ENCODE measurements at places on chromosomes 11 and 22.

DNA sequence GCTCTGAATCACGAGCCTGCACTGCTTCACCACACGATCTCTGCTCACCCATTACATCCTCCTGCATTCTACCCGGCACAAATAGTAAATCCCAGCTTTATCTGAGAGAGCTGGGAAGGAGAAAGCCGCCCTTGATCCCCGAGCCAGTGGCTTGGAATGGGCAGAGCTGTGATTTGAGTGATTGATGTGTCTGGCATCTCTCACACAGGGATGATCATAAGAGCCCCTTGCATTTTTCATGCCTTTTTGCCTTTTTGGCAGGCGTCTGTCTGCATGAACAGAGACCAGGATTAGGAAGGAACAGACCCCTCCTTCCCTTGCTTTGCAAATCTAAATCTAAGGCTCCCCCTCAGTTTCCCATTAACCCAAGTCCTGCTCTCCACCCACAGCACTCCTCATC, 945.3 kb downstream of the NTM start:
- H3K4me3 ChIP-seq: no peak overlapping the region
- no peaks in the 10 kb centered on the region for H3K4me1 ChIP-seq
- H3K36me3 ChIP-seq: no peaks in the 10 kb centered on the region
- H3K27ac ChIP-seq: no peak overlapping the region

GRCh38 chr11:11531131-11531908, 90.5 kb downstream of the GALNT18 start:
- no peaks in the 10 kb centered on the region for H3K36me3 ChIP-seq
- H3K27me3 ChIP-seq: no peaks in the 10 kb centered on the region
- no peak overlapping the region for H3K27ac ChIP-seq
- H3K4me1 ChIP-seq: peaks cover 58% of the 10 kb centered on the region
- no peak overlapping the region for H3K4me3 ChIP-seq

DNA sequence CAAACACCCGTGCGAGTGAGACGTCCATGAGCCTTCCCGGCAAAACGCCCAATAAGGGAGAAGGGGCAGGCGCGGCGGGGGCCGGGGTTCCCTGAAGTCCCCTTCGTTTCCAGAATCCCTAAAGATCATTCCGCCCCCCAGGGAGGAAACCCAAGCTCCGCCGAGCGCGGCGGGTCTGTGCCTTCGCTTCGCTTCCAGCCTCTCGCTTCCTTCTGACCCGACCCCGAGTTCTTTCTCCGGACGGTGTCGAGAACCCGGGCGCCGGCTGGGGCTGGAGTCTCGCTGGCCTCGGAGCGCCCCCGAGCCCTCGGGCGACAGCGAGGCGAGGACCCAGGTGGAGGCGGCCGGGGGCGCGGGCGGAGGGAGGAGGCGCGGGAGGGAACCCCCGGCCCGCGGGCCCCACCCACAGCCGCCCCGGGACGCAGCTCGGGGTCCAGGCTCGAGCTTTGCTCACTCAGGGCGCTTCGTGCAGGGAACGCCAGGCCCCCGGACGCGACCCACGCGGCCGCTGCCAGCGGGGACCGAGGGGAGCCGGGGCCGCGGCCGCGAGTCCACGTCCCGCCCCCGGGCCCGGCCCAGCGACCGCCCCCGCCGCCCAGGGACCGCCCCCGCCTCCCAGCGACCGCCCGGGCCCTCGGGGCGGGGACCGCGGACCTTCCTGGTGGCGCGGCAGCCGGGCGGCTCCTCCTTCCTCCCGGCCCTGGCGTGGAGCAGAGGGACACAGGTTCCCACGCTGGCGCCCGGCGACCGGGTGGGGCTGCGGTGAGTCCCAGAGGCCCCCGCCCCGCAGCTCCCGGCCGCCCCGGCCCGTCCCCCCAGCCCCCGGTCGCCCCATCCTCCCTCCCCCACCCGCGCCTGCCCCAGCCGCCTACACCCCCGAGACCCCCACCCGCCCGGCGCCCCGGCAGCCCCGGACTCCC, at the start of gene PGGHG:
PGGHG (plus strand) TSS at position 649 of the 920 bp plus-strand sequence. CDS start 691 bp downstream, outside the sequence.
- peaks cover 39% of the 10 kb centered on the region for H3K27me3 ChIP-seq
- peaks cover 27% of the 10 kb centered on the region for H3K4me1 ChIP-seq
- ATAC-seq: peak; percentile 90
- peaks cover 19% of the 10 kb centered on the region for H3K36me3 ChIP-seq

DNA sequence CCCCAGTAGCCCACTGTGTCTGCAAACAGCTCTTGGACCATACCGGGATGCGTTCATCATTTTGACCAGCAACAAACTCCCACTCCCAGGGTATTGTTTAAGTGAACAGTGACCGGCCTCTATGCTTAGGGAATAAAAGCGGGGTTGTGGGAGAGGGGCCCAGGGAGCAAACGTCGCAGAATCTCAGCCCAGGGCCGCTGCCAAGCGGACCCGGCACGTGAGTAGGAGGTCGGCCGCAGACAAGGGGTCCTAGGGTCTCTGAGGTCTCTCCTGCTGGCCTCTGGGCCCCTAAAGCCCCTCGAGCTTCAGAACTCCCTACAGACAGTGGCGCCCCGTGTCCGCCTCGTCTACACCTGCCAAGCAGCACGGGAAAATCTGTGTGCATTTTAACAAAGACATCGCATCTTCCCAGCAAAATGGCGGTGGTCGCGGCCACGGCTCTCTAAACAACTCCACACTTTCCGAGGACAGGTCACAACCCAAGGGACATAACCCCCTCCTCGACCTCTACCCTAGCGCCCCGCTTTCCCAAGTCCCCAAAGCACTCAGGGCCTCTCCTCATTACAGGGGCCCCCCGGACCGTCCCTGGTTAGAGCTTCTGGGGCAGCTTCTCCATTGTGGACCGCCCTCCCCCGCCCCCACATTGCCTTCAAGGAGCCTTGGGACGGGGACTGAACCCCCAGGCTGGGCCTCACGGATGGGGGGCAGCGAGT, 3.9 kb upstream of the GCAT start:
- ATAC-seq: no peak
- peaks cover 64% of the 10 kb centered on the region for H3K4me1 ChIP-seq
- no peak overlapping the region for H3K4me3 ChIP-seq
- no peaks in the 10 kb centered on the region for H3K36me3 ChIP-seq
- H3K27ac ChIP-seq: no peak overlapping the region

GRCh38 chr11:76007166-76007565, 192.2 kb downstream of the UVRAG start:
- no peaks in the 10 kb centered on the region for H3K36me3 ChIP-seq
- no peaks in the 10 kb centered on the region for H3K27me3 ChIP-seq
- no peak overlapping the region for H3K4me3 ChIP-seq
- H3K27ac ChIP-seq: no peak overlapping the region
- H3K4me1 ChIP-seq: no peaks in the 10 kb centered on the region

DNA sequence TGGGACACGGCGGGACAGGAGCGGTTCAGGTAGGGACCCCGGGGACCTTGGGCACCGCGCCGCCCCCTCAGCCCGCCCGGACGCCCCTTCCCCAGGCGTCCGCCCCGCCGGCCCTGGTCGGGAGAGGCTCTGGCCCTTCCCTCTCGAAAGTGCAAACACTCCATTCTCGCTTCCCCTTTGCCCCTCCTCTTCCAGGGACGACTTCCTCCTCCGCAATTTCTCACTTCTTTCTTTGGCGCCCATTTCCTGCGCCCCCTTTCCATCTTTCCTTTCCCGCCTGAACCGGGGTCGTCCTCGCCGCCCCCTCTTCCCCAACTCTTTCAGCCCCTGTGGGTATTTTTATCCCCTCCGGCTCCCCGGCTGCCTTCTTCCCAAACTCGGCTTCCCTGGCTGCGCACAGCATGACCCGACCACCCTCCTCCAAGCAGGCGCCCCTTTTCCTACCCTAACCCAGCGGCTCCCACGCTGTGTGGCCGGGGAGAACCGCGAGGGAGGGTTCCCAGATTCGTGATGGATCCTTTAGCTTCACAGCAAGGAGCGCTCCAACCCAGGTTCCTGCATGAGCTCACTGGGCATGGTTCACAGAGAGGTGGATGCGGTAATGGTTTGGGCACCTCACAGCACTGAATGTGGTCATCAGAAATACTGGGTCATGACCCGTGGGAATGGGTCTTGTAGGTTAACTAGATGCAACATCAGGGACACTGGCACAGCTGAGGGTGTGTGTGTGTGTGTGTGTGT, 689 bp downstream of the RAB39A start:
- H3K36me3 ChIP-seq: no peaks in the 10 kb centered on the region
- ATAC-seq: peak; percentile 48
- peaks cover 16% of the 10 kb centered on the region for H3K4me1 ChIP-seq
- peak overlapping the region; percentile 50 for H3K4me3 ChIP-seq
- H3K27me3 ChIP-seq: peaks cover 60% of the 10 kb centered on the region
- H3K27ac ChIP-seq: no peak overlapping the region

GRCh38 chr22:43334378-43334777, 8.8 kb downstream of the SCUBE1 start:
- H3K4me1 ChIP-seq: peaks cover 16% of the 10 kb centered on the region
- no peaks in the 10 kb centered on the region for H3K27me3 ChIP-seq
- H3K4me3 ChIP-seq: no peak overlapping the region
- no peaks in the 10 kb centered on the region for H3K36me3 ChIP-seq
- no peak overlapping the region for H3K27ac ChIP-seq

DNA sequence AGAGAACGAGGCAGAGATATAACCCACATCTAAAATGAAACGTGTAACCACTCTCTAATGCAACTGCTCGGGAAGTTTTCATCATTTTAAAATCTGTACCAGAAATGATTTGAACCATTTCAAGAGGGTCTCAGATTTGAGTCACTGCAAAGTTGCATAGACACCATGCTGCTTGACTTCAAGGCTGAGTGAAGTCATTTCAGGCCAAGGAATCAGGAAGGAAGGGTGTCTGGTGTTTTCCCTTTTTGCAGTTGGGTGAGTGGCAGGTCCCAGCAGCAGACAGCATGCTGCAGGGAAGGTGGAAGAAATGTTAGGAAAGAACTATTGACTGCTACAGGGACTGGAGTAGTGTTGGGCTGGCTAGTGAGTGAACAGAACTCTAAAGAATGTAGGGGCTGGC, 16.5 kb downstream of the TANGO2 start:
- peaks cover 25% of the 10 kb centered on the region for H3K4me1 ChIP-seq
- H3K4me3 ChIP-seq: no peak overlapping the region
- H3K27ac ChIP-seq: no peak overlapping the region
- no peak for ATAC-seq

DNA sequence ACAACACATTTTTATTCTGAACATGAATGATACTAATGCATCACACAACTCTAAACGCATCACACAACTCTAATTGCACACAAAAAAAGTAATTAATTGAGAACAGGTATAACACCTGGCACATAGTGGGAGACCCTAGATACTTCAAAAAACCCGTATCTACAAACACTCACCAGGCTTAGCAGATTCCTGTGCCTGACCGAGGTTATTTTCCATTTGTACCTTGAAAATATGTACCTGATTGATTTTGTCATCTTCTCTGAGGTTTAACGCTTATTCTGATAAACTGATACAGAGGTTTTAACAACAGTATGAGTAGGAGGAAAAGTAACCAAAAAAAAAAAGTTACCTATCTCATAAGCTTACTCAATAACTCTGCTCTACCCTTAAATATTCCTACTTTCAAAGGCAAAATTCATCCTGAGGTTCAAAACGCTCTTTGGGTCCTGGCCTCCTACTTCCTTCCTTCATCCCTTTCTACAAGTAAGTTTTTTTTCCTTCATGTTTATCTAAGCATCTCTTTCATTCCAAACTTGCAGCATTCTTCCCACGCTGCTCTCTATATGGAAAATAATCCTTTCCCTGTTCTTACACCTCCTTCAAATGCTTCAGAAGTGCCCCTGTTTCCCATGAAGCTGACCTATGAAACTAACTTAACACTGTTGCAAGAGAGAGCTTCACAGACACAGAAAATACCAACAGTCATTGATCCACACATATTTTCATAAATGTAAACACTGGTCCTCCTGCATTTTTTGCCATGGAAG, 73.3 kb downstream of the ETS1 start:
- H3K36me3 ChIP-seq: no peaks in the 10 kb centered on the region
- H3K27ac ChIP-seq: no peak overlapping the region
- H3K27me3 ChIP-seq: no peaks in the 10 kb centered on the region
- no peak for ATAC-seq
- H3K4me1 ChIP-seq: no peaks in the 10 kb centered on the region
- H3K4me3 ChIP-seq: no peak overlapping the region

DNA sequence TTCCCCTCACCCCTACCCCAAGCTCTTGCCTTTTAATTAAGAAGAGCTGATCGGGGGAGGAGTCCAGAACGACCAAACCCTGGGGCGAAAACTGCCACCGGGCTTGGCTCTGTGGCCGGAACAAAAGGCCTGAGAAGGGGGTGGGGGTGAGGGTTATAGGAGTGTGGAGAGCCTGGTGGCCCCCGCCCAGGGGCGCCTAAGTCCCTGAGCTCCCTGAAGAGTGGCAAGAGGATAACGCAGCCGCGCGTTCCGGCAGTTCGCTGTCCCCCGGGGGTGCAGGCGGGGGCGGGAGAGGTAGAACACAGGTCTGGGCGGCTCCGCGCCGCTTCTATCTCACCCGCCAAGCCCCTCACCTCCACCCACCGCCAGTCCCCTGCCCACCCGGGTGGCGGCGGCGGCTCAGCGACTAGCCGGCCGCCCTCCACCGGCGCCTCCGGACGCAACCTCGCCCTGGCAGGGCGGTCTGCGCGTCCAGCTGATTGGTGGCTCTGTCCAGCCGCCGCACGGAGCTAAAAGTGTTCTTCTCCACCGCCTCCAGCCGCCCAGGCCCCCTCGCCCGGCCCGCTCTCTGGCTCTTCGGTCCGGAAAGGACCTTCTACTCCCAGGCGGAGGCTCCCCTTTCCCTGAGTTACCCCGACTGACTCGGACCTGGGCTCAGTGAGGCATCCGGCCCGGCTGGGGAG, 18.7 kb upstream of the BDNF start:
- H3K4me3 ChIP-seq: peak overlapping the region; percentile 54
- H3K27me3 ChIP-seq: peaks cover 93% of the 10 kb centered on the region
- ATAC-seq: peak; percentile 44

- H3K27ac ChIP-seq: peak overlapping the region; percentile 72
- no peak for ATAC-seq
- H3K4me3 ChIP-seq: no peak overlapping the region
- no peaks in the 10 kb centered on the region for H3K36me3 ChIP-seq
- peaks cover 14% of the 10 kb centered on the region for H3K4me1 ChIP-seq
Observed at GRCh38 chr11:128343135-128343514, 244.2 kb downstream of the ETS1 start.

DNA sequence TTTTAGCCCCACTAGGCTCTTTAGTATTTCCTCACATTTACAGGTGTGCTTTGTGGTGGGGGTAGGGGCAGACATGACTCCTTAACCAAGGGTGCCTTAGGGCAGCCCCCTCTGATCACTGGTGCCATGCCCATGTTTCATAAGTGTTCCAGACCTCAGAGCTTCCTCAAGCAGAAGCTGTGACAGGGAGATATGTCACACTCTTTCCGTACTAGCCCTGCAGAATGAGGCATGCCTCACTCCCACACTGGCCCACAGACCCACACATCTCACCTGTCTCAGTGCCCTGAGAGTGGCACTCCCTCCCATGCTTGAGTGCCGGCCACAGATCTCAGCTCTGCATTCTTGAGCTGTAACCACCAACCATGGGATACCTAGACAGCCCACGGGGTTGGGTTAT, 22.9 kb upstream of the OR56B4 start:
- H3K36me3 ChIP-seq: no peaks in the 10 kb centered on the region
- no peak overlapping the region for H3K4me3 ChIP-seq
- ATAC-seq: no peak
- no peaks in the 10 kb centered on the region for H3K4me1 ChIP-seq

DNA sequence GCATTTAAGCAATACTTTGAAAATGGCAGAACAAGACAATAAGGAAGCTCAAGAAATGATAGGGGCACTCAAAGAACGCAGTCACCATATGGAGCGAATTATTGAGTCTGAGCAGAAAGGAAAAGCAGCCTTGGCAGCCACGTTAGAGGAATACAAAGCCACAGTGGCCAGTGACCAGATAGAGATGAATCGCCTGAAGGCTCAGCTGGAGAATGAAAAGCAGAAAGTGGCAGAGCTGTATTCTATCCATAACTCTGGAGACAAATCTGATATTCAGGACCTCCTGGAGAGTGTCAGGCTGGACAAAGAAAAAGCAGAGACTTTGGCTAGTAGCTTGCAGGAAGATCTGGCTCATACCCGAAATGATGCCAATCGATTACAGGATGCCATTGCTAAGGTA, 51.9 kb downstream of the SPECC1L start:
- no peak overlapping the region for H3K4me3 ChIP-seq
- ATAC-seq: no peak
- no peak overlapping the region for H3K27ac ChIP-seq
- no peaks in the 10 kb centered on the region for H3K27me3 ChIP-seq
- H3K4me1 ChIP-seq: peaks cover 37% of the 10 kb centered on the region

Measured in gastroesophageal sphincter (tissue), 4 donors.